CMK (cell line): ENCODE measurements at places on chromosomes 2 and 18.
A peak's percentile ranks its signal among the peaks of the same experiment; 100 is the strongest.

- DNase-seq, result no peak
Observed at GRCh38 chr18:6493194-6493593, 78.5 kb upstream of the L3MBTL4 start.

DNA sequence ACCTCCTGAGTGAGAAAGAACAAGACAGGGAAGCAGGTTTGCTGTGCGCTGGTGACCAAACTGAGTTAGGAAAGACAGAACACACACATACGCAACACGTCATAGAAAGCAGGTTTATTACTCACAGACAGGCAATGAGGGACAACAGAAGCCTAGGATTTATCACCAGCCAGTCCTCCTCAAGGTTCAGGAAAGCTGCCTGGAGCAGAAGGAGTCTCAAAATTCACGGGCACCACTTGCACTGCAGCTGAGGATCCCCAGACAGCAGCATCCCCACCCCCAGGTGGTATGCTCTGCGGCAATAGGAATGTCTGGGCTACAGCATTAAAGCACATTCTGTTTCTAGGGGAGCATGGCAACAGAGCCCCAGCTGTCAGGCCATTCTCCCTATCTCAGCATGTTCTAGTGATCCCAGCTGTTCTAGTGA, 284.4 kb upstream of the RGPD4 start:
- no peak for DNase-seq

- no peak for DNase-seq
Observed at GRCh38 chr18:25247725-25248124, 104.2 kb downstream of the ZNF521 start.

DNA sequence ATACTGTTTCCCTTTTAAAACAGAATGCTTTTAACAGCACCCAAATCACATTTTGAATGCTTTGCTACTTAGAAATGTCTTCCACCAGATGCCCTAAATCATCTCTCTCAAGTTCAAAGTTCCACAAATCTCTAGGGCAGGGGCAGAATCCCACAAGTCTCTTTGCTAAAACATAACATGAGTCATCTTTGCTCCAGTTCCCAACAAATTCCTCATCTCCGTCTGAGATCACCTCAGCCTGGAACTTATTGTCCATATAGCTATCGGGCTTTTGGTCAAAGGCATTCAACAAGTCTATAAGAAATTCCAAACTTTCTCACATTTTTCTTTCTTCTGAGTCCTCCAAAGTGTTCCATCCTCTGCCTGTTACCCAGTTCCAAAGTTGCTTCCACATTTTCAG, 1374.5 kb upstream of the NXPH2 start:
- DNase-seq, result no peak

- no peak for DNase-seq
Observed at GRCh38 chr2:136208682-136209420, 90.9 kb upstream of the CXCR4 start.

DNA sequence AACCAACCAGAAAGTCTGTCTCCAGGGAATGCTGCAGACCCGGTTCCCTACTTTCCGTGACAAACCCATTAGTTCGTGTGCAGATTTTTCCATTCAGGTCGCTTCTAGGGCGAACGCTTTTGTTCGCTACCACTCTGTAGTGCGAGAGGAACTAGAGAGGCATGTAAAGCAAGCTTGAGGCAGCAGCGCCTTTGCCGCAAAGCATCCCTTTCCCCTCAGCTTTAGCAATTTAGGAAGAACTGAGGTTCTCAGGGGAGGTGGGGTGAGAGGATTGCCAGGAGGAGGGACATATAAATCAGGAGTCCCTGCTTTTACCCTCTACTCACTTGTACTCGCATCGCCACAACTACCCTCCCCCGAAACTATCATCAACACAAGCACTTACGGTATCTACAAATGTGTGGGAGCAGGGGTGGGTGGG, 748 bp upstream of the ZNF804A start:
- DNase-seq, result no peak

GRCh38 chr18:23992089-23992940, 22.2 kb upstream of the TTC39C start:
- DNase-seq, result no peak

DNA sequence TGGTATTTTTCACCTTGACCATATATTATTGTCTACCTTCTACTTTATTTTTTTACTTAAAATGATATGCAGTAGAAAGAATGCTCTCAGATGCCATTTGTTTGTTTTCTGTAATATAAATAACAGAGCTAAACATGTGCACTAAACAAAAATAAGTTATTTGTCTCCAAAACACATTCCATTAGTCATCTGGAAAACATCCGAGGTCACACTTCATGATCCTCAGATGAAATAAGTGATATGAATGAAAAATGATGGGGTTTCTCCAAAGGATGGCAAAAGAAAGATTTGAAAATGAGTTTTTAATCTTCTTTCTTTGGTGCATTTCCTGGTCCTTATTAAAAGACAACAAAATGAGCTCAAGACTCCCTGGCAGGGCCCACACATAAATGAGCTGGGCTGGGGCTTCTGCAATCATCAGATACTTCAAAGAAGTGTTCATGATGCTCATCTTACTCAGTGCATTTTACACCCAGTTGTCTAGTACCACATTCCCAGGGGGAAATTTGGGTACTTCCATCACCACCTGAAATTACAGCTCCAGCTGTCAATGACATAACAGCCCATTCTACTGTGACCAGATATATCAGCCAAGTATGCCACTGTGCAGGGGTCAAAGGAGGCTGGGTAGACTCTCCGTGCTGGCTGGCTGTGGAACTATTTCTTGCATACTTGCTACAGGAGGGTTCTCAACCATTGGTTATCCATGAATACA, 283.5 kb downstream of the PID1 start:
- DNase-seq, result no peak

- no peak for DNase-seq
Observed at GRCh38 chr2:184444623-184445223, 153.6 kb upstream of the ZNF804A start.

GRCh38 chr18:35153609-35154272, 87.1 kb upstream of the ZNF397 start:
- DNase-seq, result peak; percentile 27

DNA sequence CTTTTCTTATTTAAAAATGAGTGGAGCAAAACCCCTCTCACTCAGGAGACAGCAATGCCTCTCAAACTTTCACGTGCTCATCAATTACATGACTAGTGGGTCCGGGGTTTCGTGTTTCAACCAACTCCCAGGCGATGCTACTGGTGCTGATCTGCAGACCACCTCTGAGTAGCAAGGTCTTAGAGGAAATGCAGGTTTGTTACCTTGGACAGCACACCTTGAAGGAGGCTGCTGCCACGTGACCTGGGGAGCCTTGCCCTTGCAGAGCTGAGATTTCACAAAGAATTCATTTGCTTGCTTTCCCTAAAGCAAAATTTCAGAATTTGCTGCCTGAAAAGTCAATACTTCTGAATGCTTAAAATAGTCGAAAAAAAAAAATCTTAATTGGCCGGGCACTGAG, 32.4 kb downstream of the SMIM21 start:
- DNase-seq, result no peak

DNA sequence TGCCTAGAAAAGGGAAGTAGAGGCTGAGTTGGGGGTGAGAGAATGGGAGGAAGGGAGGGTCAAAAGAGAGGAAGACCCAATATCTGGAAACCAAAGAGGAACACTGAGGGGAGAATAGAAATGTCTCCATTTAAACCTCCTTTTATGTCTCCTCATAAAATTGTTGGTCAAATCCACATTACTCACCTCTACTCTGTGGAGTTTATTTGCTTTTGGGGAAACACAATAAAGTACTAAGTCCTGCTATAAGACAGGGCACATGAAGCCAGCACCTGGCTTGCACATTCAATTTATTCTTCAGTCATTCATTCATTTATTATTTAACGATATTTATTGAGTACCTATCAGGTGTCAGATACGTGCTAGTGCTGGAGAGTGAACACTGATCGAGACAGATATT, 60.3 kb upstream of the NFE2L2 start:
- no peak for DNase-seq

DNA sequence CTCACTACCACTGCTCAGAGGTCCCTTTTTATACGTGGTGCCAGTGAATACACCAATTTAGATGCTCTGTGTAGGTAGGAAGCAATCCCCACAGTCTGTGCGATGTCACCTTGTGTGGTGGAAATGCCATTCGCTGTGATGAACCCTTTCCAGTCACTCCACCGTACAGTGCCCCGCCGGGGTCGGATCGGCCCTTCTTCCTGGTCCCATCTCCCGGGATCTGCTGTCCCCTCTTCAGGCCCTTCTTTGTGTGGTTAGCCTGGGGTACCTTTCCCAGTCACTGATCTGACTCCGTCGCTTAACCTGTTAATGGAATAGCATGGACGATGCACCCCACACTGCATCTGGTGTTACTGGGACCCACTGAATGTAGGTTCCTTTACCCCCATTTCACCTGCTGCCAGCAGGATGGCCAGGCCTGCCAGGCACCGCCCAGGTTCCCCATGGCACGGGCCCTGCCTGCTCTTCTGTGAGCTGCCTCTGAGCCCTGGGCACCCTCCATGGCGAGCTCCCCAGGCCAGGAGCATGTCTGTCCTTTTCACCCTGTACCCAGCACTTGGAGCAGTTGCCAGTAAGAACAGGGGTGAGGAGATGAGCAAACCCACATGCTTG, 18.0 kb downstream of the TWIST2 start:
- no peak for DNase-seq

DNA sequence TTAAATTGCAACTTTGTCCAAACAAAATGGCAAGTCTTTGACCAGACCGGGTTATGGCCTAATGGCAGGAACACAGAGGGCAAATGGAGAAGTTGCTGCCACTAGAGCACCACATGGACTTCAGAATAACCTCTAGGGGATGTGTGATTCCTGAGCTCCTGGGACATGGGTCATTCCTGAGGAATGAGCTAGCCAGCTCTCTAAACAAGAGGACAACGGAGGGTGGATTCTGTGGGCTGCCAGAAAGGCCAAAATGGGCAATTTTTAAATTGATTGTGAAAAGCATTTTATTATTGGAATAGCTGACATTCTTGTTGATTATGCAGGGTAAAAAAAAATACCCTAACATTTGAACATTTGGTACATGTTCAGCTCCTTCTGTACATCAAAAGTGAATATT, 109.8 kb upstream of the FZD5 start:
- no peak for DNase-seq

GRCh38 chr18:5430131-5430530, 113.7 kb downstream of the EPB41L3 start:
- DNase-seq, result no peak

GRCh38 chr2:187500585-187501359, 52.7 kb upstream of the CALCRL start:
- DNase-seq, result no peak

DNA sequence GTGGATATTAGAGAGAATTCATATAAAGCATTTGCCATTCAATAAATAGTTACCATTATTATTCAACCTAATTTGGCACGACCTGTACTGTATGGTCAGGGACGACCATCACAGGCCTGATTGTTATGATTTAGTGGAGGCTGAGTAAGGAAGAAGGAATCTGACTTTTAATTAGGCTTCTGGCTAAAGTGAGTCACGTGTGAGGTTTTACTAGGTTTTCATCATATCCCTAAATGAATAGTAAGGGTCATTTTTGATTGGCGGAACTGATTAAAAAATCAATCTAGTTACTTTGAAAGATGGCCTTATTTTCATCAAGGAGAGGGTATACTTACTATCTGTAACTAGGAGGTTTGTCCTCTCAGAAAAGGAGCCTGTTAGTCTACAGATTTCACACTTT, 143.4 kb downstream of the ADCYAP1 start:
- no peak for DNase-seq

DNA sequence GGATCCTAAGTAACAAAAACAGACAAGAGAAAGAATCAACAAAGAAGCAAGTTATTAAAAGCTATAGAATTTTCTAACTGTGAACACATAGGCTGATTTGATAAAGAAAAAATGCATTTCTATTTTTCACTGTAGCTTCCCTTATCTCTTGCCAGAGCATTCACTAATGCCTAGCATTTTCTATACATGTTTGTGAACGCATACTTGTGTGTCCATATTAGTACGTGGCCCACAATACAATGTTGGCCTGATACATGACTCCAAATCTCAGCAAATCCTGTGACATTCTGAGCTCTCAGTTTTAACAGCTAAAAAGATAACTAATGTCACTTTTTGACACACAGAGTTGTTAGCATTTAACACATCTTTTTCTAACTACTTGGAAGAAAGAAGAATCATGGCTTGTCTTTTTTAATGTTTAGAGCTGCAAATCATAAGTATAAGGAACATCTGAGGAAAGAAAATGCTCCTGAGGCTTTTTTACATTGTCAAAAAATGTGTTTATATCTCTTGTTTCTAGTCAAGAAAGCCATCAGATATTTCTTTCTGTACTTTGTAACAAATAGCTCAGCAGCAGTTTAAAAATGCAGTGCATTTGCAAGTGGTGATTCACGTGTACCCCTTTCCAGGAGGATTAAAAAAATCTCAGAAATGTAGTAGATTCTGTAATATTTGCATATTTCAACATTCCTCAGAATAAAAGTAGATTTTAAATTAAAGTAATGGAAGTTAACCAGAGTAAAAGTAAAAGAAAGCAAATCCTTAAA, 1646.8 kb upstream of the TMEFF2 start:
- DNase-seq, result no peak

DNA sequence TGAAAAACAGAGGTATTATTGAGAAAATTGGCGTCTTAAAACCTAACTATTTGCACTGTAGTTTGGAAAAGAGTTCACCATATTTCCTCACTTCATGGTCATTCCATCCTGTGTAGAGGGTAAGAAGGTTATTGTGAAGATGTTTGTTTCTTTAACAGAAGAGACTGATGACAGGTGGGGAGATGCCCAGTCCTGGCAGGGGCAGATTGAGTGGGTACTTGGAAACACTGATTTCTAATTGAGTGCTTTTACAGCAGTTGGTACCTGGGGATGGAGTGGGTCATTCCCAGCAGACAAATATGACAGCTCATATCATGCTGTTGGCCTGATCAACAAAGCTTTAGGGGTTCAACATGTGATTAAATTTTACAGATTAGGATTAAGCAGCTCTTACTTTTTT, 67.5 kb downstream of the MYOM1 start:
- no peak for DNase-seq

DNA sequence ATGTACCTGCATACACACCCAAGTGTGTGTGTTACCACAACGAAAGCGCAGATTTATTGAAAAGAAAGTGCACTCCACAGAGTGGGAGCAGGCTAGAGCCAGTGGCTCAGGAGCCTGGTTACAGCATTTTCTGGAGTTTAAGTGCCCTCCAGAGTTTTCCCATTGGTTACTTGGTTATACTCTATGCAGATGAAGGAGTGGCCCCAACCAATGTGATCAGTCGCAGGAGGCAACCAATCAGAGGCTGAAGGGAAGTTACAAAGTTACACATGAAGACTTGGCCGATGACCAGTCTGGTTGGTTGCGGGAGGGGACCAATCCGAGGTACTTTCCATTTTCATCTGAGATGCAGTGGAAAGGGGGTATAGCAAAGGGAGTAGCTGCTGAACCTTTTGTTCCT, 13.5 kb upstream of the PRLH start:
- DNase-seq, result no peak
